ENCODE measurements at places on chromosomes 11 and 22.

DNA sequence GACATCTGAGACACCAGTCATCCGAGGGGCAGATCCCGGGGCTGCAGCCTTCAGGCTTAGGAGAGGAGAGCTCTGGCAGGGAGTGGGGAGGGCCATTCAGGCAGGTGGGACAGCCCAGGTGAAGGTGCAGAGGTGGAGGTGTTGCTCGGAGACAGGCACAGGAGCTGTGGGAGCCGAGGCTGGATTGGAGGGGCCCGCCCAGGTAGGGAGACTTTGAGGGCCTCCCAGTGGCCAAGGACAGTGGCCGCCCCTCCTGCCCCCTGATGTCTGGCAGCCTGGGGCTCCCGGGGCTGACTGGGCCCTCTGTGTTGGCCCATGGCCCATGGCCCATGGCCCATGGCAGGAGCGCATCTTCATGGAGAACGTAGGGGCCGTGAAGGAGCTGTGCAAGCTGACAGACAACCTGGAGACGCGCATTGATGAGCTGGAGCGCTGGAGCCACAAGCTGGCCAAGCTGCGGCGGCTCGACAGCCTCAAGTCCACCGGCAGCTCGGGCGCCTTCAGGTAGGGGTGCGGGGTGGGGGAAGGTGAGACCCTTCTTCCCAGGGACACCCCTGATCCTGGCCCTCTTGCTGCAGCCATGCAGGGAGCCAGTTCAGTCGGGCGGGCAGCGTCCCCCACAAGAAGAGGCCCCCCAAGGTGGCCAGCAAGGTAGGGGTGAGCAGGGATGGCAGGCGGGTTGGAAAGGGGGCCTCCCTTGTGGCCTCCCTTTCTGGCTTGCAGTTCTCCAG is 13.3 kb downstream of the TMEM258 start:
- DNase-seq, result no peak

DNA sequence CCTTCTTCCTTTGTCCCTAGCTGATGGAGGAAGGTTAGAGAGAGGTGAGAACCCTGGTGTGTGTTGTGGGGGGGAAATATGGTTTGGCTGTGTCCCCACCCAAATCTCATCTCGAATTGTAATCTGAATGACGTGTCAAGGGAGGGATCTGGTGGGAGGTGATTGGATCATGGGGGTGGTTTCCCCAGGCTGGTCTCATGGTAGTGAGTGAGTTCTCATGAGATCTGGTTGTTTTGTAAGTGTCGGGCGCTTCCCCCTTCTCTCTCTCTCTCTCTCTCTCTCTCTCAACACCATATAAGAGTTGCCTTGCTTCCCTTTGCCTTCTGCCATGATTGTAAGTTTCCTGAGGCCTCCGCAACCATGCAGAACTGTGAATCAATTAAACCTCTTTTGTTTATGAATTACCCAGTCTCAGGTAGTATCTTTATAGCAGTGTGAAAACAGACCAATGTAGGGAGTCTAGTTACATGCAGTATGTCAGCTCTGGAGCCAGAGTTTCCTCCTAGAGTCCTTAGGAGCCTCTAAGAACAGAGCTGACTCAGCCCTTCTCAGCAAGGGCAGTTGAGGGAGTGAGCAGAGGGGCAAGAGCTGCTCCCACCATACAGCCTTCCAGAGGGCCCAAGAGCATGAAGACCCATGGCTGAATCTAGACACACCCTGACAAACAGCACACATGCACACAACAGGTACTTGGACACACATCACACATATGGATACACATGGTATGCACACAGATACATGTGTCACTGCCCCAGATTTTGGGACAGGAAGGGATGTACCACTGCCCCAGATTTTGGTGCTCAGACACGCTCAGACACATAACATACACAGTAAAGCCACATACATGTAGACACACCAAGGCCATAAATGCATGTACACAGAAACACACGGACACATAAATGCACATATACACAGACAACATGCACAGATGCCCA is 12.9 kb upstream of the LRRC32 start:
- DNase-seq, result no peak

- no peak for DNase-seq
Observed at GRCh38 chr11:117189941-117190544, 9.1 kb upstream of the TAGLN start.

DNA sequence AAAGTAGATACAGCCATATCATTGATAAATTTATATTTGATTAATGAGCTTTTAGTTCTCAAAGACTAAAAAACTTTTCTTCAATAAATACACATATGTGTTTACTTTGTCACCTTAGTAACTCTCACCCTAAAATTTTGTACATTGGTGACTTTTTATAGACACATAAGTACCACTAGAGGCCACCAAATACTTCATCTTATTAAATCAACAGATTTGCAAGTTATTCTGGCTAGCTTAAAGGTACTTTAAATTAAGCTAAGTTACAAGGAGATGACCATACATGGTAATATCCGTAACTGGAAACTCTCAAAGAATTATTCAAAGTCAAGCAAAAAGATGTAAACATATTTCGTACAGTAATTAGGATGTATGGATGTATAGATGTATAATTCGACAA is 112.2 kb downstream of the SBF2 start:
- peak; percentile 10 for DNase-seq

GRCh38 chr11:17699147-17700114 is 19.9 kb upstream of the MYOD1 start:
- DNase-seq, result no peak

- no peak for DNase-seq
Observed at GRCh38 chr11:112159098-112160065, 4.5 kb downstream of the IL18 start.

DNA sequence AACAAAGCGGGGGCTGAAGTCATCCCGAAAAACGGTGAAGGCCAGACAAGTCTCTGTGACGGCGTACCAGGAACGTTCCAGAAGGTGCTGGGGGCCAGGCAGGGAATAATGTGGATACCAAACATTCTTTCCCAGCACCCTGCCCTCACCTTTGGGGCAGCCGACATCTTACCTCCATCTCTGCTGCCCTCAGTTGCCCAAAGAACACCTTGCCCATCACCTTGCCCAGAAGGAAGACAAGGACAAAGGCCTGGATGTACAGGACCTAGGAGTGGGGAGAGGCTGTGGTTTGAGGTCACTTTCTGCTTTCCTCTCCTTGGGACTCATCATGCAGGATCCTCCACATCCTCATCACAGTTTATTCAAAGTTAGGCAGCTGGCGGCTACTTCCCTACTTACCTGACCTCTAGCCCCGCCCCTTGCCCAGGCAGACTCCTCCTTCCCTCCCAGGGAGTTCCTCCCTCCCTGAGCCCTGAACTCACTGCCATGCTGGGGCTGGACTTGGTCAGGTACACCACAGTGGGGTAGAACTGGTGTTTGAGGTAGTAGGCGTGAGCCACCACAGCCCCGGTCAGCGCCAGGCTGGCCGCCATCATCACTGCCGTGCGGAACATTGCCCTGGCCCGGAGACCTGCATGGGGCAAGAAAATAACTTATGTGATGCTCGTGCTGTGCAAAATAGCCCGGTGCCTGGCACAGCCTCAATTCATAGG is 1.2 kb downstream of the SYVN1 start:
- DNase-seq, result peak; percentile 72

GRCh38 chr11:12540913-12541582 is 133.2 kb upstream of the TEAD1 start:
- DNase-seq, result no peak

GRCh38 chr11:110565357-110566336 is 135.9 kb downstream of the FDX1 start:
- DNase-seq, result no peak

GRCh38 chr11:81365496-81365895 is 1368.2 kb downstream of the FAM181B start:
- no peak for DNase-seq

GRCh38 chr11:93541884-93542810 is 1.0 kb downstream of the SMCO4 start:
- DNase-seq, result peak; percentile 79

DNA sequence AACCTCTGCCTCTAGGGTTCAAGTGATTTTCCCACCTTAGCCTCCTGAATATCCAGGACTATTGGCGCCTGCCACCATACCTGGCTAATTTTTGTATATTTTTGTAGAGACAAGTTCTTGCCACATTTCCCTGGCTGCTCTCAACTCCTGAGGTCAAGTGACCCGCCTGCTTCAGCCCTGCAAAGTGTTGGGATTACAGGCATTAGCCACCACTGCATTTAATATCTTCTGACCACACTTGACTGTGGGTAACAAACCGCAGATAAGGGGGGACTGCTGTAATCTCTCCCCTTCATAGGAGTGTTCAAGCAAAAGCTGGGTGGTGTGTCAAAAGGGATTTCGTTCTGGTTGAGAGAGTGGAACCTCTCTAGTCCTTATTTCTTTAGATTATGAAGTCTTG is 53.4 kb downstream of the GRAMD1B start:
- DNase-seq, result no peak

DNA sequence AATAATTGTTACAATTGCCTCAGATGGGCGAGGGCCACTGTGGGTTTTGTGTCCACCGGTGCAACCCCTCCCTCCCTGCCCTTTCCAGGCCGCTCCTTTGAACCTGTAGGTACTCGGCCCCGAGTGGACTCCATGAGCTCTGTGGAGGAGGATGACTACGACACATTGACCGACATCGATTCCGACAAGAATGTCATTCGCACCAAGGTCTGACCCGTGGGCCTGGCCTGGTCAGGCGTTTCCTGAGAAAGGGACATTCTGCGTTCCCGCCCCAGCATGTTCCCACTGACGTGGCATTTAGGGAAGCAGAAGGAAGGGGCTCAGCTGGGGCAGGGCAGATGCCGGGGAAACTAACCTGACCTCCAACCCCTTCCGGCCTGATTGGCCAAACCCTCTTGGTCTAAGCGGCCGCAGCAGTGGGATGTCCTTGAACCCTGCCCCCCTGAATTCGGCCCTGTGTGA is 10.1 kb downstream of the SIDT2 start:
- DNase-seq, result peak; percentile 21

DNA sequence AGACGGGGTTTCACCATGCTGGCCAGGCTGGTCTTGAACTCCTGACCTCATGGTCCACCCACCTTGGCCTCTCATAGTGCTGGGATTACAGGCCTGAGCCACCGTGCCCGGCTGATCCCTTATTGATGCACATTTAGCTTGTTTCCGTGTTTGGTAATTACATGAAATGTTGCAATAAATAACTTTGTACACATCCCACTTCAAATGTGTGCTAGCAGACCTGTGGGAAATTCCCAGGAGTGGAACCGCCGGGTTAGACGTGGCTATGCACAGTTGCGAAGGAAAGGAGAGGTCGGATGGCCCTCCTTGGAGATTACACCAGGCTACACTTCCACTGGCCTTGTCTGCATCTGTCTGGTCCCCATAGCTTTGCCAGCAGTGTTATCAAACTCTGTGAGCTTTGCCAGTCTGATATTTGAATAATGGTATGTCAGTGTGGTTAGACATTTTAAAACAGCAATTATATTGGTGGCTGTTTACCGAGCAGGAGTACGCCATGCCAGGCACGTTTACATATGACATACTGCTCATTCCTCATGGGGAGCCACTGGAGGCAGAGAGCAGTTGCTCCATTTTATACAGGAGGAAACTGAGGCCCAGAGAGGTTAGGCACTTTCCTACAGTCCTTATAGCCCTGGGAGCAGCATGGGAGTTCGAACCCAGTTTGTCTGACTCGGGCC is 27.2 kb upstream of the SYT7 start:
- DNase-seq, result no peak

GRCh38 chr11:68116974-68117373 is 4.2 kb downstream of the CHKA start:
- no peak for DNase-seq

- DNase-seq, result no peak
Observed at GRCh38 chr11:128190312-128190711, 397.0 kb downstream of the ETS1 start.

DNA sequence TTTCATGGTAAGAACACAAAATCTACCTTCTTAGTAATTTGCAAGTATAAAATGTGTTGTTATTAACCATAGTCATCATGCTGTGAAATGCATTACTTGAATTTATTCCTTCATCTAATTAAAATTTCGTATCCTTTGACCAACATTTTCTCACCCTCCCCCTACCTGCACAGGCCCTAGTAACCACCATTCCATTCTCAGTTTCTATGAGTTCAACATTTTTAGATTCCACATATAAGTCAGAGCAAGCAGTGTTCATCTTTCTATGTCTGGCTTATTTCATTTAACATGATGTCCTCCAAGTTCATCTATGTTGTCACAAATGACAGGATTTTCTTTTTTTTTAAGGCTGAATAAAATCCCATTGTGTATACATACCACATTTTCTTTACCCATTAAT is 43.5 kb upstream of the CCDC179 start:
- no peak for DNase-seq

GRCh38 chr11:114074546-114075343 is 15.2 kb downstream of the ZBTB16 start:
- no peak for DNase-seq

GRCh38 chr11:125945797-125946520 is at the start of gene VSIG10L2:
Gene VSIG10L2, plus strand, starts transcription at chr11:125946044. Its CDS starts 12 bp downstream, at chr11:125946056.
- DNase-seq, result no peak

GRCh38 chr22:31846161-31847115 is 92.6 kb downstream of the DEPDC5 start:
- peak; percentile 35 for DNase-seq

DNA sequence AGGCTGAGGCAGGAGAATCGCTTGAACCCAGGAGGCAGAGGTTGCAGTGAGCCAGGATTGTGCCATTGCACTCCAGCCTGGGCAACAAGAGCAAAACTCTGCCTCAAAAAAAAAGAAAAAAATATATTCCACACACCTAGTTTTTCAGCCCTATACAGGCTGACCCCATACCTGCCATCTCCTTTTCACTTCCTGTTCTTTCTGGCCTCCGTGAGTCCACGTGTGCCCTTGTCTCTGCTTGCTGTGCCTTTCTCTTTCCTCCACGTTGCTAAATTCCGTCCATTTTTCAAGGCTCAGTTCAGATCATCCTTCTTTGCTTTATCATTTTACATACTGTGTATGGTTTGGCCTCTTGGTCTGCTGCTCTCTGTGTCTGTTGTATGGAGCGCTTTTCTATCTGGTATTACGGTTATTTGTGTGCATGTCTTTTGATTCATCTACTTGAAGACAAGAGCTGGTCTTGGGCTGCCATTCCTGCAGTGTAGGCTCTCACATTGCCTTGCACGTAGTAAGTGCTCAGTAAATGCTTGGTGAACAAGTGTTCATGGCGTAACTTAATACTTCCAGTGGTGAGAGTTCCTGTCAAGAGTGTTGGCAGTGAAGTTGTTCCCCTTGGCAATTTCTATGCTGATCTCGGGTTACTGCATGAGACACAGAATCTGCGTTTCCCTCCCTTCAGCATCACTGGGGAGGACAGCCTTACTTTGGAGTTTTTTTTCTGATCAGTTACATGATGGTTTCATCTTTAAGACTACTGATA is 57.5 kb downstream of the PTPRJ start:
- no peak for DNase-seq

- DNase-seq, result peak; percentile 69
Observed at GRCh38 chr22:50600538-50600937, at the start of gene MAPK8IP2. Gene MAPK8IP2, plus strand, starts transcription at chr22:50600793. Its CDS starts 26 bp downstream, at chr22:50600819.

DNA sequence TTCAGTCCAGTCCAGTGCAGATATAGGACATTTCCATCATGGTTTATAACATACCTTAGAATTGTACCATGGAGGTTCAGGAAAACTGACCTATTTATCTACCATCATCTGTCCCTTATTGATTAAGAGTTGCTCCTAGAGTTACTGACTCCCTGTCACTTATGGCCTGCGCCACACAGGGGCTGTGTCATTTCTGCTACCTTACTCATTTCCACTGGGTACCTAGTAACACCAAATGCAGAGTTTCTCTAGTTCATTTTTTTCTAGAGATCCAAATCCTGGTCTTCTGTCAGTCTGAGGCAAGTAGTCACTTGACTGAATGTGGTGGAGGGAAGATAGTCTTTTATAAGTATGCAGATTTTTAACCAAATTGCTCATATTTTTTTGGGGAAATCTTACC is 59.2 kb downstream of the PDE3B start:
- no peak for DNase-seq

All from GM13977 (cell line).